OCI-M1 (cell line): ENCODE measurements at places on chromosomes 12 and 14.
A peak's percentile ranks its signal among the peaks of the same experiment; 100 is the strongest.

DNA sequence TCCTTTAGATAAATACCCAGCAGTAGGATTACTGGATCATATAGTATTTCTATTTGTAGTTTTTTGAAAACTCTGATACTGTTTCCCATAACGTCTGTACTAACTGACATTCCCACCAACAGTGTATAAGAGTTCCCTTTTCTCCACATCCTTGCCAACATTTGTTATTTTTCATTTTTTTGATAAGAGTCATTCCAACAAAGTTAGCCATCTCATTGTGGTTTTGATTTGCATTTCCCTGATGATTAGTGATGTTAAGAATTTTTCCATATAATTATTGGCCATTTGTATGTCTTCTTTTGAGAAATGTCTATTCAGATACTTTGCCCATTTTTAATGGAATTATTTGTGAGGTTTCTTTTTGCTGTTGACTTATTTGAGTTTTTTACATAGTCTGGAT, 486.0 kb downstream of the FLRT2 start:
- DNase-seq: no peak

- peak; percentile 94 for DNase-seq
Observed at GRCh38 chr12:112555621-112556233, 137.0 kb downstream of the PTPN11 start.

DNA sequence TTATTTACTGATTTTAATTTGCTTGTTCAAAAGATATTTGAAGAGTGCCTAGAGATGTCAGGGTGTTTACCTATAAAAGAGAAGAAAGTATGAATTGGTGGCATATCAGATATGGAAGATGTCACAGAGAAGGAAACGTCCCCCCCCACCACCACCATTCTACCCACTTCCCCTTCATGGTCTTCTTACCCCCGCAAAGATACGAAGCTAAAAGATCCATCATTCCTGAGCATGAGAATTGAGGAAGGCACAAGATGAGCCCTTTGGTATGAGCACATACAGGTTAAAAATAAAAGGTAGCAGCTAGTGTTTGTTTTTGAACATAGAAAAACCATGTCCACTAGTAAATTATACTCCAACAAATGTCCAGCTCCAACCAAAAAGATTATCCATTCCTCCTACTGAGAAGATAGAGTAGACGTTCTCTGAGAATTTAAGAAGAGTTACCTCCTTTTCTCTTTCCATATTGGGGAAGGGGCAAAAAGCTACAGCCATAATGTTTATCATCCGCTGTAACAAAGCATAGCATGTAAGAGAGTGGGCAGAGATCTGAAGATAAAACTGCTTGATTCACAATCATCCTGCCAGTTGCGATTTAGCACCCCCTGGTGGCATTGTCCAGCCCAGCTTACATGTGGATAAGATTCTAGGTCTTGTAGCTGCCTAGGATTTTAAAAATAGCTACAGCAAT, 29.1 kb downstream of the NFYB start:
- DNase-seq: peak; percentile 88

DNA sequence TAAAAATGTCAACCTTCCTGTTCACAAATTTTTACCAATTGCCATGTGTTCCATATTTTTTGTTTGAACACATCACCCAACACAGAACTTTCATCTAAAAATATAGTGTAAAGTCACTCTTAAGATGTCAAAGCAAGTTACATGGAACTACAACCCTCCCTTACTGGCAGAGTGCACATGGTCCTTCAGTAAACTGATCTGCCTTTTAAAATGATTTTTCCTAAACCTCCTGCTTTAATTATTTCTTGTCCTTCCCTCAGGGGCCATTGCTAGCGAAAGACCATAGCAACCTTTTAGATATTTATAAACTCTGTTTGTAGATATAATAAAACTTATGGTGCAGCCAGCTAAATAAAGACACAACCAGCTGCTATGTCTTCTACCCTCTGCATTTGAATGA, 255.2 kb upstream of the FAR2 start:
- DNase-seq: no peak

DNA sequence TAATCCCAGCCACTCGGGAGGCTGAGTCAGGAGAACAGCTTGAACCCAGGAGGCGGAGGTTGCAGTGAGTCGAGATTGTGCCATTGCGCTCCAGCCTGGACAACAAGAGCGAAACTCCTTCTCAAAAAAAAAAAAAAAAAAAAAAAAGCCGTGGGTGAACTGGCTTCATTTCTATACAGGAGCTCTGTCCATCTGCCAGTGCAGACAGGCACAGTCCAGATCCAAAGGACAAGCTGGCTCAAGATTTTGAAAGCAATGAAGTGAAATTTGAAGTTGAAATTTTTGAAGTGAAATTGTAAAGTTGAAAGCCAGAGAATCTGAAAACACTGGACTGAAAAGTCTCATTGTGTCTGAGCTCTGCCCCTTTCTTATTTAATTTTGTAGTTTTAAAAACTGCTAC, 134.7 kb downstream of the CALM1 start:
- no peak for DNase-seq

GRCh38 chr14:34181338-34181737, 230.5 kb upstream of the EGLN3 start:
- no peak for DNase-seq

DNA sequence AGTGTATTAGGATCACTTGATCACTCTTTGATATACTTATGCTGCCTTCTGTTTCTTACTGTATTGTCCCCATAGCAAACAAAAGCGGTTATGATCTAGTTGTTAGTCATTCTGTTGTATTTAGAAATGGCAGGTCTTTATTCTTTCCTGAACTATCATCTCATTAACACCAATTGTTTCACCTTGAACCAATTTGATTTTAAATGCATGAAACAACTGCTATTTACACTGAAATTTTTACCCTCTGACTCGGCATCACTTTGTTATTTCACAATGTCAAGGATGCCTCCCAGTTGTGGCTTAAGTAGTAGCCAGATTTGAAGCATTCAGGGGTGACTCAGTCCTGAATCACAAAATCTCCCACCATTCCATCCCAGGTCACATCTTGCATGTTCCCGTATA, 303.5 kb downstream of the EGLN3 start:
- no peak for DNase-seq

- no peak for DNase-seq
Observed at GRCh38 chr12:27385766-27386564, 53.3 kb downstream of the BMAL2 start.

- DNase-seq: no peak
Observed at GRCh38 chr14:50040895-50041465, 75.4 kb downstream of the VCPKMT start.

DNA sequence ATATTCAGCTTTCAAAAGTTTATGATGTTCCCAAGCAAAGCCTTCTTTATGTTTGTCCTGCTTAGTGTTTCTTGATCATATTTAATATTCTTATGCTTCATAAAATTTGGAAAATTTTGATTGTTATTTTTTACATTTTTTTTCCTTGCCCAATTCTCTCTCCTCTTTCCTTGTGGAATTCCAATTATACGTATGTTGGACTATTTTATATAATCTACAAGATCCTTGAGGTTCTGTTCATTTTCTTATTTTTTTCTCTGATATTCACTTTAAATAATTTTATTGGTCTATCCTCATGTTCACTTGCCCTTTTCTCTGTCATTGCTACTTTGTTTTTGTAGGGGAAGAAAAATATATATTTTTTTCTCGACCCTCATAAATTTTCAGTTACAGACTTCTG, 167.7 kb downstream of the DYRK2 start:
- no peak for DNase-seq

GRCh38 chr12:94269316-94269999, 121.1 kb downstream of the PLXNC1 start:
- no peak for DNase-seq

- DNase-seq: no peak
Observed at GRCh38 chr14:61342486-61342885, 21.1 kb downstream of the PRKCH start.

- DNase-seq: no peak
Observed at GRCh38 chr14:97724265-97724731, 927.1 kb downstream of the VRK1 start.

- DNase-seq: no peak
Observed at GRCh38 chr12:109085590-109085989, 7.7 kb downstream of the ALKBH2 start.

- no peak for DNase-seq
Observed at GRCh38 chr12:93794738-93795137, 117.6 kb downstream of the CRADD start.

GRCh38 chr12:9799961-9800360, 27.3 kb upstream of the KLRF1 start:
- DNase-seq: no peak

- DNase-seq: peak; percentile 57
Observed at GRCh38 chr14:92121207-92121669, 268 bp downstream of the NDUFB1 start.

- DNase-seq: no peak
Observed at GRCh38 chr14:64053694-64054669, 201.2 kb downstream of the SYNE2 start.

DNA sequence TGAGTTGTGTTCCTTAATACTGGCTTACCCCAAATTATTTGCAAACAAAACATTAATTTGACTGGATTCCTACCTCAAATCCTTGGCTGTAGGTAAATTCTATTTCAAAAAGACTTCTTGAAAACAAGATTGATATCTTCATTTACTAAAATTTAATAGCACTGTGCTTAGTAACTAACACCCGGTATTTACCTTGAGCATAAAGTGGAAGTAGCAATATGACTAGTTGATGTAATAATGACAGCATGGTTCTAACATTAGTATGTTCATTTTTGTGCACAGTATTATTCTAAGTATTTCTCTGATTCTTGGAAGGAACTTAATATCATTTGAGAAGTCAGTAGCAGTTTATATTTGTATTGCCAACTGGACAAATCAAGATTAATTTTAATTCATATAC, 96.8 kb downstream of the PPHLN1 start:
- no peak for DNase-seq

GRCh38 chr12:5489760-5490406, 58.0 kb downstream of the NTF3 start:
- DNase-seq: no peak
